ENCODE measurements at places on chromosomes 12 and 14.
A peak's percentile ranks its signal among the peaks of the same experiment; 100 is the strongest.

- DNase-seq: no peak
Observed at GRCh38 chr14:60756847-60757246, 22.3 kb downstream of the MNAT1 start.

GRCh38 chr12:5178571-5178970 is 134.9 kb downstream of the KCNA5 start:
- DNase-seq: no peak

GRCh38 chr12:126830778-126831680 is 1435.9 kb upstream of the TMEM132C start:
- no peak for DNase-seq

GRCh38 chr14:72731252-72732020 is 162.5 kb downstream of the DPF3 start:
- no peak for DNase-seq

GRCh38 chr14:63483315-63483714 is 59.9 kb downstream of the PPP2R5E start:
- no peak for DNase-seq

DNA sequence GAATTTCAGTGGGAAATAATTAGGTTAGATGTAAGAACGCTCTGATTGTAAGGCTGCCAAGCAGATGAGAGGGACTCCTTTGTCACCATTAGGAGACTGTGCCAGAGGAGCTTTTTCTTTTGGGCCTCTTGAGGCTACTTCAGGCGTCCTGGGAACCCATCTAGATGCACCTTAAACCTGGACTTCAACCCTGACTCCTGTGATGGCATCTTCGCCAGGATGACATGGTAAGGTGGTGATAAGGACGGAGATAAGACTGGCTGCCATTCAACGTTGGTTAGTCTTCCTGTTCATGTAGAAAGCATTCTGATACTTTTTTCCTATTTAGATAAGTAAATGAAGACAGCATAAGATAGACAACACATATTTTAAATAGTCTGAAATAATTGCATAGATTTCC is 36.3 kb downstream of the STK38L start:
- no peak for DNase-seq

GRCh38 chr14:68271913-68272391 is 452.4 kb downstream of the RAD51B start:
- no peak for DNase-seq

DNA sequence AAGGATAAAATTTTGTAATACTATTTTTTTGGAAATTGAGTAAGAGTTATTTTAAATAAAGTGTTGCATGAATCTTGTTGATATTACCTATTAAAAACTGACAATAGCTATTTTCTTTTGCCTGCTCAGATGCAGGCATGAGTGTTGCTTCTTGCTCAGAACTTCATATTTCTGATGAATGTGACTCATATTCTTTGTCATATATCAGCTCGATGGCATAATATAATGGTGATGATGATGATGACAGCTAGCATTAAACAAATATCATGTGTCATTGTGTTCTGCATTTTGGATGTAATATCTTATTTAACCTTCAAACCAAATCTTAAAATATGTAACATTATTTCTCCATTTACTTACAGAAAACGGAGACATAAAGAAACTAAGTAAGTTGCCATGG is 605.5 kb upstream of the FOXG1 start:
- DNase-seq: no peak

DNA sequence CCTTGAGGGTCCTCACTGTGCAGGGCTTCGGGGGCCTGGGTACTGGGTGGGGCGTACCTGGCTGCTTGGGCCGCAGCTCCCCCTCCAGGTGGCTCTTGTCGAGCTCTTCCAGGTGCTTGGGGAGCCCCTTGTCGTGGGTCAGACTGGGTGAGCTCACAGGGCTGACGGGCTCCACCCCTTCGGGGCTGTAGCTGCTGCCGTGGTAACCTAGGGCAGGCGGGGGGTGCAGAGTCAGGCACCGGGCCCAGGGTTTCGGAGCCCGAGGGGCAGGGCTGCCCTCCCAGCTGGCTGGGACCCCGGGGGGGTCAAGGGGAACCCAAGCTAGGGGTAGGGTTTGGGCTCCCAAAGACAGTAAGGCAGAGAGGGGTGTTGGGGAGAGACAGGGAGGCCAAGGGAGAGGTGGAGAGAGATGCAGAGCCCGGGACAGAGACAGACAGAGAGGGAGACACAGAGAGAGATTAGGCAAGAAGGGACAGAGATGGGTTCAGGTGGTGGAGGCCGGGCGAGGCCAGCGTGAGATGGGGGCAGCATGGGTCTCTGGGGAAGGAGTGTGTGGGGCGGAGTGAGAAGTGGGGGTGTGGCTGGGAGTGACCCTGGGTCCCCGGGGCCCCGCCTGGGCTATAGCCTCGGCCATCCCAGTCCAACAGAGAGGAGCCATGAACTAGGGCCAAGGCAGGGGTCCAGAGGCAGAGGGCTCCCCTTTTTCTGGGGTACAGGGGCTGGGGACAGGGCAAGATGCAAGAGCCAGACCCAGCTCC is 40.7 kb downstream of the RFLNA start:
- no peak for DNase-seq

- no peak for DNase-seq
Observed at GRCh38 chr12:108852674-108853309, 4.6 kb downstream of the SSH1 start.

GRCh38 chr12:26749781-26750180 is 83.2 kb downstream of the ITPR2 start:
- DNase-seq: no peak

DNA sequence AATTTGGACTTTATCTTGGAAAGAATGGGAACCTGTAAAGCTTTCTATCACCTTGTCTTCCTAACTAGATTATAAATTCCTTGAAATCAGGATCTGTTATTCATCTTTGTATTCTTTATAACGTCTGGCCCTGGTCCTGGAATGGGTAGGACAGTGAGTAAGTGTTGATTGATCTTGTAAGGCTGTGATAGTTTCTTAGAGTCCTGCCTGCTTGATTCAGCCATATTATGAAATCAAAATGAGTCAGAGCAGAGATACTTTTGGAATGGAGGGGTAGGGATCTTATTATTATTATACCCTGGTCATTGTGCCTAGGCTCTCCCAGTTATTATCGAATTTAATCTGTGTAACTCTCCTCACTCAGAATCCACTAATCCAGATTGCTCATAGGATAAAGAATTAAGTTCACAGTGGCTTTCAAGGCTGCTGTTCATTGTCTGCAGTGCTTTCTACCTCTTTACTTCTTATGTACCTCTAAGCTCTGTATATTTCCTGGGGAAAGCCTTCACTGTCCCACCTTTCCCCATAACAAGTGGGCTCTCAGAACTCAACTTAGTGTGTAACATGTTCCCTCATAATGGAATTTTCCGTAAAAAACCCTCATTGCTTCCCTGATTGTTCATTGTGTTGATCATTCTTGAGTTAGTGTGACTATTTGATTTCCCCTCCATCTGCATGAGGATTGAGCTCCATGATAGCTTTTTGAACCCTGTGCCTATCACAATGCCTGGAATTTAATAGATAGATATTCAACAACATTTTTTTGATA is 93.3 kb downstream of the DAAM1 start:
- no peak for DNase-seq

- DNase-seq: no peak
Observed at GRCh38 chr14:34678306-34678705, 36.1 kb downstream of the CFL2 start.

DNA sequence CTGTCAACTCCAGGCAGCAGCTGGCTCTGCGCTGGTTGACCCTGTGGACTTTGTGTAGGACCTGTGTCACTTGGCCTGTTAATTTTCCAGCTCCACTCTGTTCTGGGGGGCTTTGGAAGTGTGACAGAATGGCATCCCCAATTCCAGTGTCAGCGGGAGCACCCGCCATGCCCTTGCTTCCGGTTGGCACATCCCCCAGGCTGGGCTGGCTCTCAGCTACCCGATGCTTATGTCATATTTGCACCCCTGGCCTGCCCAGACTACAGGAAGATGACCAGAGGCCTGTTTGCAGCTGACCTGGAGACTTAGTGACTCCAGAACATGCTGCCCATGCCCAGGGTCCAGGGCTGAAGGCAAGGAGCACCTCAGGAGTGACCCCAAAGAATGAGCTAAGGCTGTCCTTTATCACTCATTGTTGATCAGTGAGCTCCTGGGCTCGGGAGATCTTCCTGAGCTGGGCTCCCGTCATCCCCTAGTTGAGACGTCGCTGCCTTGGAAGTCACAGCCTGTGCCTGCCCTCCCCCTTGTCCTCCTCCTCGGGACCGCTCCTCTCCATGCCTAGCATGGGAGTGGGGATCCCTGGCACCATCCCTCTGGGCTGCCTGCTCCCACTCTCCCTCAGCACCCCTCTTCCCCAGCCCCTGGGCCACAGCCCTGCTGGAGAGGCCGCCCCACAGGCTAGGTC is 163.4 kb upstream of the RTL1 start:
- DNase-seq: no peak

DNA sequence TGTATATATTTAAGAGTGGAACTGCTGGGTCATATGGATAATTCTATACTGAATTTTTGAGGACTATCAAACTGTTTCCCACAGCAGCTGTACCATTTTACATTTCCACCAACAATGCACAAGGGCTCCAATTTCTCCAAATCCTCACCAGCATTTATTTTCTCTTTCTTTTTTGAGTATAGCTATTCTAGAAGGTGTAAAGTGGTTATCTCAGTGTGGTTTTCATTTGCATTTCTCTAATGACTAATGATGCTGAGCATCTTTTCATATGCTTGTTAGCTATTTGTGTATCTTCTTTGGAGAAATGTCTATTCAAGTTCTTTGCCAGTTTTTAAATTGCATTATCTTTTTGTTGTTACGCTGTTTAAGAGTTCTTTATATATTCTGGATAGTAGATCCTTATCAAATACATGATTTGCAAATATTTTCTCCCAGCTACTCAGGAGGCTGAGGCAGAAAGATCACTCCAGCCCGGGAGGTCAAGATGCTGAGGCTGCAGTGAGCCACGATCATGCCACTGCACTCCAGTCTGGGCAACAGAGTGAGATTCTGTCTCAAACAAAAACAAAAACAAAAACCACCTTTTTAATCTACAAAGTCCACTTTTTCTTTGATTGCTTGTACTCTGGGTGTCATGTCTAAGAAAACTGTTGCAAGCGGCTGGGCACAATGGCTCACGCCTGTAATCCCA is 32.8 kb downstream of the GTF2A1 start:
- DNase-seq: no peak

DNA sequence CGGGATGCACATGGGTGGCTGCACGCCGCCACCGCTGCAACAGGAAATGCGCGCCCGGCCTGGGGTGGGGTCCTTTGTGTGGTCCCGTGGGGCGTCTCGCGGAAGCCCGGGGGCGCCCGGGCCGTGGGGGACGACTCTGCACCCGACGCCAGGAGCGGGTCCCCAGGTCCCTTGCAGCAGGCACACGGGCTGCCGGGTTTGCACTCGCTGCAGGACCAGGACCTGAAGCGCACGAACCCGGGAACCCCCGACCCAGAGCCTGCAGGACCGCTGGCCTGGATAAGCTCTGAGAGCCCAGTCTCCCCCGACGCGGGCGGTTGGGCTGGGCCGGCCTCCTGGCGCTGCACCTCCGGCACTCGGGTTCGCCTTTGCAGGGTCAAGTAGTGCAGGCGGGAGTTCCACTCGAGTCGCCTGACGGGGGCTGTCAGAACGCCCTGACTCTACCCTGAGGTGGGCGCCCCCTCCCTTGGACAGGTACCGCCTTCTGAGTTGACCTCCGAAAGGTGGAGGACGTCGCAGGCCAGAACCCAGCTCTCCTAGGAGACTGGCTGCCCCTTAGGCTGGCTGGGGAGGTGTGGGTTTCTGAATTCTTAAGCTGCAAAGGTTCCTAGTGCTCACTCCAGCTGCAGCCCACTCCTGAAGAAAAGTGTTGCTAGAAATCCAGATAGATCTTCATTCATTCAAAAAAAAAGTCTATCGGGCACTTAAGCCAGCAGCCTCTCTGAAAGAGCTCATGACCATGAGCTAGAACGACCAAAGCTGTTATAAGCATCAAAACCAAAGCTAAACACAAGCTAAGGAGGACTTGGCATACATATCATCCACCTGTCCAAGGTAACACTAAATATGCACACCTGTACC is 68.0 kb downstream of the RNF34 start:
- DNase-seq: peak; percentile 48

DNA sequence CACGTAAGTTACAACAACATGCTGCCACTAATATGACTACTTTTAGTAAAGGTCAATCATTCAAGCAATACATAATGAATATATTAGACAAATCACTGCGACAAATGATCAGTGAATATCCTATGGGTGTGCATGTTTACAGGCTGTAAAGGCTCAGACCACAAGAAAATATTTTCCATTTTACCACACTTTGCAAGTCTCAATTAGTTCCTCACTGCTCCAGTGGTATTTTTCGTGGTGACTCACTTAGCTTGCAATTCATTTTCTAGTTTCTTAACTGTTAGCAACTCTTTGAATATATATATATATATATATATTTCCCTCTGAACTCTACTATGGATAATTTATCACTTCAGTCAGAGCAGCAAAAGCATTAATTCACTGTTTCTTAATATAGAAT is 96.9 kb downstream of the EML5 start:
- no peak for DNase-seq

GRCh38 chr12:116628989-116629388 is 69.8 kb downstream of the MAP1LC3B2 start:
- DNase-seq: no peak

GRCh38 chr12:121000530-121000929 is 15.8 kb downstream of the C12orf43 start:
- DNase-seq: no peak

- no peak for DNase-seq
Observed at GRCh38 chr12:99259040-99259934, 388.3 kb upstream of the GARIN6 start.

DNA sequence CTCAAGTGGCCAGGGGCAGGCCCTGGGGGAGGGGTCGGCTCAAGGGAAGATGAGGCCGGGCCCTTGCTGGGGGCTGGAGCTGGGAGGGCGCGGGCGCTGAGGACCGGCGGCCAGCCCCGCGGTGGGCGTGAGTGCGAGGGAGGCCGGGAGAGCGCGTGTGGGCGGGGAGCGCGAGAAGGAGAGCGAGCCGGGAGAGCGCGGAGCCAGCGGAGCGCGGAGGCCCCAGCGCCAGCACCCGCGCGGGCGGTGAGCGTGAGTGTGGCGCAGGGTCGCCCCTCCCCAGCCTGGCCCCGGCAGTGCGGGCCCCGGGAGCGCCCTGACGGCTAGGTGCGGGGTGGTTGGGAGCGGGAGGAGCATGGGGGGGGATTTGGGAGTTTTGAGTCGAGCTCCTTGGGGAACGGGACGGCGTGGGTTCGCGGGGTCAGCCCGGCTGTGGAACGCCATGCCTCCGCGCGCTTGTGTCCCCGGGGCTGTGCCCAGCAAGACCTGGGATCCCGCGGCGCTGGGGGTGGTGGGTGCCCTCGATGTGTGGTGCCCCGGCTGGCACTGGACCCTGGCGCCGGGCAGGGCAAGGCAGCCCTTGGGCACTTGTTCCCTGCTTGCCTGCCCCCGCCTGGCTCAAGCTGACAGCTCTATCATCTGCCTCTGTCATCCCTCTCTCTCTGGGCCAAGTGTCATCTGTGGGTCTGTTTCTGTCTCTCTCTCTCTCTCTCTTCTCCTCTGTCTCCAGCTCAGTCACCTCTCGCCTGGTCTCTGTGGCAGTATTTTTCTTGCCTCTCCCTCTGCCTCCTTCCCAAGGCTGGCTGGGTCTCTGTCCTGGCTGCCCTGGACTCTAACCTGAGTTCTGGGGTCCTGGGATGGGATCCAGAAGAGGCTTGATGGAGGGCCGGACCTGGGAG is at the start of gene LBHD2:
TSS of gene LBHD2 (plus strand) at position 190 of the 899 bp plus-strand sequence. CDS start 1,803 bp downstream, outside the sequence.
- DNase-seq: no peak
